ENCODE measurements at places on chromosomes 16 and 17. TPM values are rescaled to one million over a fixed set of nuclear protein-coding genes. Genes with fewer than 3 reads are reported as not detected.
A peak's percentile ranks its signal among the peaks of the same experiment; 100 is the strongest.

DNA sequence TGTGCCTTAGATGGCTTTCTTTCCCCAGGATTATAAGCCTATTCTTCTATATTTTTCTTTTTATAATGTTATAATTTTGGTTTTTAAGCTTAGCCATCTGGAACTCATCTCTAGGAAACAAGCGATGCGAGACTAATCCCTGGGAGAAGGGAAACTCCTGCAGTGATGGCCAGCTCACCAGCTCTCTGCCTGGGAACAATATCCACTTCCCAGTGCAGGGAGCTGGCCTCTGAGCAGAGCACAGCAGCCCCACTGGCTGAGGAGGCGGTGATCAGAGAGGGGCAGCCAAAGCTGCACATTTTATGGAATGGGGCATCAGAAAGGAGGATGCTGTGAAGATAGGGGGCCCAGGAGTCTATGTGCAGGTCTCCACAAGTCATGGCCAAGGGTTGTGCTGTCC, 183.3 kb downstream of the LGALS9B start:
- DNase-seq, result no peak

- no peak for DNase-seq
Measured at GRCh38 chr16:69890114-69890891, 60.8 kb upstream of the CLEC18A start.

NPIPB9 gene
- polyA plus RNA-seq, result 0.32 TPM

CCL1 gene
- not detected for polyA plus RNA-seq

DNA sequence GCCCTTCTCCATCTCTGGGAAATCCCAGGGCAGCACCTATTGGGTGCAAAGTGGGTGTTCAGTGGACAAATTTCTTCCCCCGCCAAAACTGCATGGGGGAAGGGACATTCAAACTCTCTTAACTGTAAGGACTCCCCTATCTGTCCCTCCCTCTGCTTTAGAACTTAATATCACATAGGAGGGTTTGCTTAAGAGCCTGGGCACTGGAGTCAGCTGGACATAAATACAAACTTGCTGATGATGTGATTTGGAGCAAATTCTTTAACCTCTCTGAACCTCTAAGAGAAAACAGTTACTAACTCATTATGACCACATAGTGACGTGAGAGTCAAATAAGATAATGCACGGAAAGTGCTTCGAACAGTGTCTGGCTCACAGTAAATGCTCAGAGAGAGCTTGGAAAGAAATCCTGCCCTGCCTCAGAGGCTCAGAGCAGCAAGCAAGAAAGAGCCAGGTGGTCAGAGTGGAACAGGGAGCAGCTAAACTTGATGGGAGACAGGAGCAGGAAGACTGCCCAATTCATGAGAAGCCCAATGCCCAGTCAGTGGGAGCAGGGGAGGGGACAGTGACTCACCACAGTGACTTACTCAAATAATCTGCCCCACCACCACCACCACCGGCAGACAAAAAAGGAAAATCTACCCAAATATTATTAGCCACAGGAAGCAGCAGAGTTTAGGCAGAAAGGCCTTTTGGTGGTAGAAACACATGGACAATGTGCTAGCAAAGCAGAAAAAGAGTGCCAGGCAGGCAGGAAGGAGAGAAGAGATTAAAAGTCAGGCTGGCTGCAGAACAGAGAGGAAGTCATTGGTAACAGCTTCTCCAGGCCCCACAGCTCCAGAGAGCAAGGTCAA, 23.9 kb upstream of the CCL1 start:
- no peak for DNase-seq

AANAT gene
- polyA plus RNA-seq, result not detected

NTN3 gene
- polyA plus RNA-seq, result not detected

GRCh38 chr16:53936052-53936451, 232.1 kb downstream of the FTO start:
- DNase-seq, result no peak

NOS2 gene
- not detected for polyA plus RNA-seq

DNA sequence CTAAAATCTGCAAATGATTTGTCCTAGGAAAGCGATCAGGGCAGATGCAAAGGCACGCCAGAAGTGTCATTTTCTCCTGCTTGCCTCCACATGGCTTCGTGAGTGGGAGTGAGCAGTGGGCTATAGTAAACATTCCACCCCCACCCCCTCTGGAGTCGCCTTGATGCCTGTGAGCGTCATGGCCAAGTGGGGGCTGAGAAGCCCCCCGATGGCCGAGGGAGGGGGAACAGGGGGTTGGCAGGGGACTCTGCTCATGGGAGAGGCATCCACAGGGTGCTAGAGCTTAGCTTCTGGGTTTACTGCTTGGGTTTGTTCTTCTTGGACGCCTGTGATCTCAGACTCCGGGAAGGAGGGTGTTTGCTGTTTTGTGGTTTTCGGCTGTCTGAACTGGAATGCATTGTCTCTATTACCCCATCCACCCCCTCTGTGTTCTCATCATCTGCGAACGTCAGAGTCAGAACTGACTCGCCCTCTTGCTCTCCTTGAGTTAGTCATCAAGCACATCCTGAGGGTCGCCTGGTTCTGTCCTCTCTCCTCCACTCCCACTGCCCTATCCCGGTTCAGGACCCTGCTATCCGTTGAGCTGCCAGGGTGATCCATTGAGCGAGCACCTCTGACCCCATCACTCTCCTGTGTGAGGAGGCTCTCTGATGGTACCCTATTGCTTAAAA, 15.4 kb downstream of the TNS4 start:
- no peak for DNase-seq

GRCh38 chr17:50507871-50508572, at the start of gene MYCBPAP:
Gene MYCBPAP, plus strand, starts transcription at chr17:50508439. Its CDS starts 236 bp downstream, at chr17:50508675.
- DNase-seq, result peak; percentile 28

GRCh38 chr17:49386373-49386772, 24.3 kb upstream of the ZNF652 start:
- no peak for DNase-seq

DNA sequence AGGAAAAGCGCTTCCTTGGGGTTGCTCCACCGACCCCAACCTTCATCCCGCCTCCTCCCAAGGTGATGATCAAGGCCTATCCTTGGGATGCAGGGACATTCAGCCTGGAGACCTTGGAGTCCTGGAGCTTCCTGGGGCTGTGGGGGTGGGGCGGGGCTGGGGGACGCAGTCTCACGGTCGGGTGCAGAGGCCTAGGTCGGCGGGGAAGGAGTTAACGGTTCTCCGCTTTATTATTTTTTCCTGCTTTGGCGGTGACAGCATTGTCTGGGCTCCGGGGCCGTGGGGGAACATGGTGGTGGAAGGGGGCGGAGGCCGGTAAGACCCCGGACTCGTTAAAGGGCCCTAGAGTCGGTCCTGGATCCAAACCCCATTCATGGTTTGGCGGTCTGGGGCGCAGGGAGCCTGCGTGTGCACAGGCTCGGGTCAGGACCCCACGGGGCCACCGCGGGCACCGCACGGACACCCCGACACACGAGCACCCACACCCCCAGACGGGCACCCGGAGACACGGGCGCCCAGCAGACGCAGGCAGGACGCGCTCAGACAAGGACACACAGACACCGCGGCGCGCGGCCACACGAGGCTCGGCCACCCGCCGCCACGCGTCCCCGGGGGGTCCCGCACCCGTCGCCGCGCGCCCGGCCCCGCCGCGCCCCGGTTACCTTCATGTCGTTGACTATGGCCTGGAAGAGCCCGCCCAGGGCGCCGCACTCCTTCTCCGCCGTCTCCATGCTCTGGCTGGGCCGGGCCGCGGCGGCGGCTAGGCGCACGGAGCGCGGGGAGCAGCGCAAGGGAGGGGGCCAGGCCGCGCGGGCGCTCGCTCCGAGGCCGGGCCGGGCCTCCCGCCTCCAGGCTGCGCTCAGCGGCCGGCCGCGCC, 554 bp downstream of the MTSS2 start:
- no peak for DNase-seq

DNA sequence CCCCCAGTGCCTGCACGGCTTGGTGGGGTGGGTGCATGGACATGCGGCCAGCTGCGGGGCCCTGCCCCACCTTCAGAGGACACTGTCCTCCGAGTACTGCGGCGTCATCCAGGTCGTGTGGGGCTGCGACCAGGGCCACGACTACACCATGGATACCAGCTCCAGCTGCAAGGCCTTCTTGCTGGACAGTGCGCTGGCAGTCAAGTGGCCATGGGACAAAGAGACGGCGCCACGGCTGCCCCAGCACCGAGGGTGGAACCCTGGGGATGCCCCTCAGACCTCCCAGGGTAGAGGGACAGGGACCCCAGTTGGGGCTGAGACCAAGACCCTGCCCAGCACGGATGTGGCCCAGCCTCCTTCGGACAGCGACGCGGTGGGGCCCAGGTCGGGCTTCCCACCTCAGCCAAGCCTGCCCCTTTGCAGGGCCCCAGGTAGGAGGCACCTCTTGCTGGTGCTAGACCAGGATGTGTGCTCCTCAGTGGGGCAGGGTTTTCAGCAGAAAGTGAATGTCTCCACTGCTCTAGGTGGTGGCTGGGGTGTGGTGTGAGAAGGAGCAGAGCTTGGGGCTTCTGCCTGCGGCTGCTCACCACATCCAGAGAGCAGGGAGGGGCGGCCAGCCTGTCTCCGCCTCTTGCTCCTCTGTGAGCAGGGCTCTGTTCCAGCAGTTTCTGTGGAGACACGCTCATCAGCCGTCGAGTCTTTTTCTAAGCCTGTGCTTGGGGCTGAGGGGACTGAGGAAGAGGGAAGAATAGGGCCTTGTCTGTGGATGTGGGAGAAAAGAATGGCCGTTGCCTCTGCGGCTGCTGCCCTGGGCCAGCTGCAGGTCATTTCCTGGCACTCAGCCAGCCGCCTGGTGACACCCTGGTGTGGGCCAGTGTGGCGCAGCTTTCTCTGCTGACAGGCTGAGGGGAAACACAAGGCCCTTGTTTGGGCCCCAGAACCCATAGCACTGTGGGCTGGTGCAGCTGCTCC, 2.2 kb downstream of the ZNF276 start:
- DNase-seq, result no peak

DNA sequence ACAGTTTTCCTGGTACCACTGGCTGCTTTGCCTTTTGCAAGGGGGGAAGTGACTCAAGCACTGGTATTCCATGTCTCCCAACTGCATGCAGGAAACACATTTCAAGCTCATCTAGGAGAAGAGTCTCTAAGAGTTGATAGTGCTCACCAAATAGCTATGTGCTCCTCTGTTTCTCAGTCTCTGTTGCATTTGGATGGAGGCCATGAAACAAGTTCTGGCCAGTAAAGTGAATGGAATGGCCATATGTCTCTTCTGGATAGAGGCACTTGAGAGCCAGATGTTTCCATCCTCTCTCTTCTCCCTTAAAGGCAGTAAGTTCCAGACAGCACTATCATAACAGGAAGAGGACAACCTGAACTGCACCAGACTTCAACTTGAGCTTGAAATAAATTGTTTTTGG, 60.6 kb downstream of the C16orf82 start:
- no peak for DNase-seq

CDH8 gene
- not detected for polyA plus RNA-seq

DNA sequence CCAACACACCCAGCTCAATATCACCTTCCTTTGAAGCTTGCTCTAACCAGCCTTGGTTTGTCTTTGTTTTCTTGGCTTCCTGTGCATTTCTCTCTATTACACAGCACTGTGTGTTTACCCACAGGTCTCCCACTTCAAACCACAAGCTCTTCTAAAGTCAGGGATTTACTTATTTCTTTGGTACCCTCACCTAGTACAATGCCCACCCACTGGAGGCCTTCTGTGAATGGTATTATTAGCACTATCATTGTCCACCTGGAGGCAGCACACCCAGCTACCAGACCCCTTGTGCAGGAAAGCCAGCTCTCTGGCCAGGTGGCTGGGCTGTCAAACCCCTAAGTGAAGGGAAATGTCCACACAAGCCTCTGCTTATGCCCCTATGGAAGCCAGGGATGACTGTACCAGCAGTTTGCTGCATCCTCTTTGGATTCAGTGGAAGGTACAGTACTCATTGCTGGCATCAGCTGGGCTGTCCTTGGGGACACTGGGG, 9.4 kb upstream of the TOP2A start:
- no peak for DNase-seq

GRCh38 chr16:78961464-78961863, 639.1 kb downstream of the MAF start:
- DNase-seq, result peak; percentile 51

SALL1 gene
- polyA plus RNA-seq, result not detected

GRCh38 chr17:73872816-73873215, 228.6 kb upstream of the SDK2 start:
- DNase-seq, result no peak

- DNase-seq, result no peak
Measured at GRCh38 chr17:80761110-80761871, 216.7 kb downstream of the RPTOR start.

KRTAP4-3 gene
- not detected for polyA plus RNA-seq

NEUROD2 gene
- not detected for polyA plus RNA-seq

GRCh38 chr17:19590451-19590850, 56.8 kb downstream of the SLC47A1 start:
- no peak for DNase-seq

NPTX1 gene
- not detected for polyA plus RNA-seq

GRCh38 chr17:57622683-57623433, 122.2 kb downstream of the CCDC182 start:
- peak; percentile 34 for DNase-seq

DNA sequence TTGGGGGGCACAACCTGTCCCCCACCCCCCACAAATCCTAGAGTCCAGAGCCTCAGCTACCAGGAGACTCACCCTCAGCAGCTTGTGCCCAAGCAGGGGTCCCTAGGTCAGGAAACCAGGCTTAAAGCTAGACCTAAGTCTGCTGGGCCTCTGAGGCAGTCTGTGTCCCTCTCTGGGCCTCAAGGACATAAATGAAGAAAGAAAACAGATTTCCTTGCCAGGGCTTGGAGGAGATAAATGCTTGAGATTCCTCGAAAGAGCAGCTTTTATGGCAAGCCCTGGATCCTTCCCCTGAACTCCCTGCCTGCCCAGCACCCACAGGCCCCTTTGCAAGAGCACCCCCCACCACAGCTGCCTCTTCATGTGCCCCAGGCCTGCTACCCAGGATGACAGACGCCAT, 3.3 kb downstream of the SRCIN1 start:
- no peak for DNase-seq

DNA sequence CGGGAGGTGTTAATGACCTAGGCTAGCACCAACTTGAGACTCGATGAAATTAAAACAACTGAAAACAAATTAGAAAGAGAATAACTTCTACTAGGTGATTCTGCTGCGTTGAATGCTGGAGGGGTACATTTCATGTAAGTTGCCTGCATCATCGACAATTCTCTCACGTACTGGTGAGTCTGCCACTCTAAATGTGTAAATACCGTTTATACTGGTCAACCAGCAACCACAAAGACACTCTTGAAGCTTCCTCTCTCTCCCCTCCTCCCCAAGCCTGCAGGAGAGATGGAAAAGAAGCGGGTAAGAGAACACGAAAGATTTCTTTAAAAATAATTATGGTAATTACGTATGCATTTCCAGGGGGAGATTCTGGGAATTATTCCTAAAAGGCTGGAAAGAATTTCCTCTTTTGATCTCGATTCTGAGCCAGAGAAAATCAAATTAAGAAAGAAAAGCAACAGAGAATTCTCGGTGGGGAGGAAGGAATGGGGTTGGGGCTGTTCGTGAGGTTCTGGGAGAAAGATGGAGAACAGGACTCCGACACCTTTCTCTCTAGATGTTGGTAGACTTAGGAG, 68.6 kb upstream of the MRTFB start:
- DNase-seq, result no peak

OR1E2 gene
- not detected for polyA plus RNA-seq

All from GM12878 (cell line).